ENCODE measurements at places on chromosomes 3 and 15.

GRCh38 chr3:37701734-37702433 lies 159.8 kb upstream of the CTDSPL start:
- no peaks in the 10 kb centered on the region for H3K36me3 ChIP-seq
- DNase-seq, result no peak
- no peaks in the 10 kb centered on the region for H3K4me1 ChIP-seq
- no peak overlapping the region for H3K27ac ChIP-seq
- H3K27me3 ChIP-seq, result no peaks in the 10 kb centered on the region
- H3K4me3 ChIP-seq, result no peak overlapping the region

- H3K27me3 ChIP-seq, result no peaks in the 10 kb centered on the region
- DNase-seq, result no peak
- no peak overlapping the region for H3K4me3 ChIP-seq
Observed at GRCh38 chr3:176785171-176785570, 412.1 kb downstream of the TBL1XR1 start.

DNA sequence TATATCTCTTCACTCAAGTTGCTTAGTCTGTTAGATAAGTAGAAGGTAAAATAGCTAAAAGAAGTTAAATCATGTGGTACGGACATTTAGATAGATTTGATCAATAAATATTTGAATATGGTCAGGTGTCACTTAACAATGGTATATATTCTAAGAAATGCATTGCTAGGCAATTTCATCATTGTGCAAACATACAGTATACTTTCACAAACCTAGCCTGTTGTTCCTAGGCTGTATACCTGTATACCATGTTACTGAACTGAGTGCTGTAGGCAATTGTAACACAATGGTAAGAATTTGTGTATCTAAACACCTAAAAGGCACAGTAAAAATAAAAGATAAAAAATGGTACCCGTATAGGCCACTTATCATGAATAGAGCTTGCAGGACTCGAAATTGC lies 112.8 kb upstream of the CGNL1 start:
- no peaks in the 10 kb centered on the region for H3K27me3 ChIP-seq
- no peaks in the 10 kb centered on the region for H3K4me1 ChIP-seq

DNA sequence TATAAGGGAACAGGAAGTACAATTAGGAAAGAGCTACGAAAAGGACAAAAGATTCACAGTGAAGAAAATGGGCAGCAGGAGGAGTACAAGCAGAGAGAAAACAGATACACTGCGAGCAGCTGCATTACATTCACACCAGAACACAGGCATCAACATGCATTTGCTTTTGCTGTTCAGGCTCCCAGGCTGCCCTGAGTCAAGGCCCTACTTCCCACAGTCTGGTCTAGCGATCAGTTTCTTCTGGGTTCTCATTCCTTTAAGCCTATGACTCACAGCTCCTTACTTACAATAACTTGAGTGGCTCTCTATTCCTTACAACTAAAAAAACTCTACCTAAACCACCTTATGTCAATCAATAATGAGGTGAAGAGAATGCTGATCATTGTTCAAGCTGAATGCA lies 24.5 kb upstream of the ZNF445 start:
- H3K27ac ChIP-seq, result no peak overlapping the region
- no peak for DNase-seq
- H3K36me3 ChIP-seq, result peaks cover 56% of the 10 kb centered on the region
- no peaks in the 10 kb centered on the region for H3K4me1 ChIP-seq

DNA sequence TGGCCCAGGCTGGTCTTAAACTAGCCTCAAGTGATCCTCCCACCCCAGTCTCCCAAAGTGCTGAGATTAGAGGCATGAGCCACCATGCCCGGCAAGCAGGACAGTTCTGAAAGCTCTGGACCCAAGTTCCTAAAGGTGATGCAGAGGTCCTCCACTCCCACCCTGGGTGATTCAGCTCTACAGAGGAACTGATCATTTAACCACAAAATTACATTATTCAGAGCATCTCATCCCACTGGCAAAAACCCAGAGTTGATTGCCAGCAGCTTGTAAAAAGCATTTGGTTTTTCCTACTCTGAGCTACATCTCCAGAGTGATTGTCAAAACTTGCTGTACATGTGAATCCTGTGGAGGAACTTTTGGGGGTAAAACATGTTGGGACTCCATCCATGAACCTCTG lies 60.2 kb downstream of the SLTM start:
- DNase-seq, result no peak
- H3K36me3 ChIP-seq, result peaks cover 14% of the 10 kb centered on the region
- no peak overlapping the region for H3K27ac ChIP-seq
- H3K4me1 ChIP-seq, result no peaks in the 10 kb centered on the region
- no peaks in the 10 kb centered on the region for H3K27me3 ChIP-seq

DNA sequence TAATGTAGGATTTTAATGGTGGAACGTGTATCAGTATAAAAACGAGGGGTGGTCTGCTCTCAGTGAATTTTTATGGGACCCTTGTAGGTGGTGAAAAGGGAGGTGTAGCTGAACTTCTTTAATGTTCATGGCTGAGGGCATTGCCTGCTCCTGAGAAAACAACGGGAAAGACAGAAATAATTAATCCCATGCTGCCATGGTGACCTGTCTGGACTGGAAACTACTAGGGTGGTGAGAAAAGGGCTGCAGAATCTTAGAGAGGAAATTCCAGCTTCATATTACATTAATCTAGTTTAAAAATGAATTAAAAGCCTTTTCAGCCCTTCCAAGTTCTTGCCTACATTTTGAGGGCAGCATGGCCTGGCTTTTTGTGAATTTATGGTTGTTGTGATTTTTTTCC lies 47.6 kb downstream of the ZBTB38 start:
- DNase-seq, result no peak
- H3K27me3 ChIP-seq, result no peaks in the 10 kb centered on the region
- H3K4me3 ChIP-seq, result no peak overlapping the region
- H3K4me1 ChIP-seq, result peaks cover 68% of the 10 kb centered on the region

DNA sequence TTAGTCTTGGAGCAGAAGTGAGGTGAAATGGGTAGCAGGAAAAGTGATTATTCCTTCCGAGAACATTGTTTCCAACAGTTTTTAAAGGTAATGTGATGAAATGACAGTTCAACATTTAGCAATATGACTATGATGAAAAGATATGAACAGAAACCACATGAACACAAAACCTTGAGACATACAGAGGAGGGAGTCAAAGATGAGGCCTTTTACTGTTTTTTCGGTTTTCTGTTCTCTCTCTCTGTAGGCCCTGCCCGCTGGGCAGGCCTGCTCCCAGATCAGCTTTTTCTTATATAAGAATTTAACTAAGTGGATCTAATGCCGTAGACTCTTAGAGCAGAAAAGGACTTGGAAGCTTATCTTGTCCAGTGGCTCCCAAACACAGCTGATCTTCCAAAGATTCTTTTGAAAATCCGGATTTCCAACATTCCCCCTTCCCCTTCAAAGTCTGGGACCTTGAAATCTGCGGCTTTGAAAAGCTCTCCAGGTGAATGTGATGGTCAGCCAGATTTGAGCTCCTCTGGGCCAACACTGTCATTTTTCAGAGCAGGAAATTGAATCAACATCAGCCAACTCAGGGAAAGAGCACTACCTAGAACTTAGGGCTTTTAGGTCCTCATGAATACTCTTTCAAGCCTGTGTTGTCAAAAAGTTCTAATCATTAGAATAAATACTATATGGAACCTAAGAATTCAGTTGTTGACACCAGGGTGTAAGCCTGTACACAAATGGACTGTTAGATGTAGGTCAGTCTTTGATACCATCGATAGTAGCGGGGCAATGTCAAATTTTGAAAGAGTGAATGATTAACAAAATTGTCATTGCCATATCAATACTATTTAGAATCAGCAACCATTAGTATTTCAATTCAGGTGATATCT lies 372.7 kb downstream of the SHQ1 start:
- H3K4me1 ChIP-seq, result no peaks in the 10 kb centered on the region
- no peaks in the 10 kb centered on the region for H3K27me3 ChIP-seq
- peak overlapping the region; percentile 63 for H3K27ac ChIP-seq

DNA sequence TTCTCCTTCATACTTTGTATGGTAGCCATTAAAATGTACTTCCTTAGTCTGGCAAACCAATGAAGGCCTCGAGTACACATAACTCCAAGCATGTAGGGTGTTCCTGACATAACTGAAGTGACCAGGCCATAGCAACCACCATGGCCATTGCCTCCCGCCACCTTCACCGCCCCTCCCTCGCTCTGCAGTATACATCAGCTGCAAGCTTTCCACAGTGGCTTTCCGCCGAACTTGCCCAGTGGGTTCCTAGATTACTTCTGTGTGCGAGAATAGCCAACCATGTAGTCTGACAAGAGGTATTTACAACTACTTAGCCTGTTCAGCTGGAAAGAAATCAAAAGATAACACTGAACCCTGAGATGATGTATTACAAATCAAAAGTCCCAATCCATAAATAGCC lies 3.4 kb upstream of the CTNNB1 start:
- DNase-seq, result no peak
- no peak overlapping the region for H3K27ac ChIP-seq
- H3K4me3 ChIP-seq, result no peak overlapping the region

- peak; percentile 86 for DNase-seq
- H3K4me1 ChIP-seq, result peaks cover 18% of the 10 kb centered on the region
- peak overlapping the region; percentile 54 for H3K27ac ChIP-seq
- peak overlapping the region; percentile 48 for H3K4me3 ChIP-seq
- H3K27me3 ChIP-seq, result peaks cover 66% of the 10 kb centered on the region
- no peaks in the 10 kb centered on the region for H3K36me3 ChIP-seq
Observed at GRCh38 chr3:128497305-128498126, 4.5 kb upstream of the GATA2 start.

DNA sequence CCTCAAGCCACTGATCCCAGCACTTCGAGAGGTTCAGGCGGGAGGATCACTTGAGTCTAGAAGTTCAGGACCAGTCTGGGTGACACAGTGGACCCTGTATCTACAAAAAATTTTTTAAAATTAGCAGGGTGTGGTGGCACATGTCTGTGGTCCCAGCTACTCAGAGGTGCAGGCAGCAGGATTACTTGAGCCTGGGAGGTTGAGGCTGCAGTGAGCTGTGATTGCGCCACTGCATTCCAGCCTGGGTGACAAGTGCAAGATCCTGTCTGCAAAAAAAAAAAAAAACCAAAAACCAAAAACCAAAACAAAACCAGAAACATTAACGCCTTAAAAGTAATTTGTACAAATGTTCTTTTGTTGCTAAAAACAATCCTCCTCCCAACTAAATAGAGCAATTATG lies 27.9 kb upstream of the SLC12A8 start:
- no peaks in the 10 kb centered on the region for H3K27me3 ChIP-seq
- H3K4me1 ChIP-seq, result peaks cover 23% of the 10 kb centered on the region
- no peak for DNase-seq
- no peak overlapping the region for H3K27ac ChIP-seq
- H3K4me3 ChIP-seq, result no peak overlapping the region
- H3K36me3 ChIP-seq, result peaks cover 59% of the 10 kb centered on the region

DNA sequence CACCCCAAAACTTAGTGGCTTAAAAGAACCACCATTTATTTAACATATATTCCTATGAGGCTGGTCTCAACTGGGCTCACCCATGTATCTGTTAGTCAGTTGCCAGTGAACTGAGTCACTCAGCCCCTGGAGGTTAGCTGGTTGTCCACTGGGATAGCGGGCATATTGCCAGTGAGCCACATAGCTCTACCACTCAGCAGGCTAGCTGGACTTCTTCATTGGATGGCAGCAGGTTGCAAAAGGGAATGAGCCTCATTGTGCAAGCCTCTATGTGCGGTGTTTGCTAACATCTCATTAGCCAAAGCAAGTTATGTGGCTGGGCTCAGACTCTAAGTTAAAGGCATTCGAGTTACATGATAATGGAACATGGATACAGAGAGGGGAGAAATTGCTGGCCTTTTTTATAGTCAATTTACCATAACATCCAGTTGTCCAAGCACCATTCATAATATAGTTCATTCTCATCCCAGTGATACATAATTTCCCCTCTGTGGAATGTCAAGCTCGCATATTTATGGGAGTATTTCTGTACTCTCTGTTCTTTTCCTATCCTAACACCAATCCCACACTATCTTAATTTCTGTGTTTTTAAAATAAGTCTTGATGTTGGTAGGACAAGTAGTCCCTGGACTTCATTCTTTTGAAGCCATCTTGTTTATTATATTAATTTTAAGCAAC lies 8.7 kb downstream of the BTD start:
- no peaks in the 10 kb centered on the region for H3K27me3 ChIP-seq
- H3K36me3 ChIP-seq, result no peaks in the 10 kb centered on the region
- H3K4me1 ChIP-seq, result peaks cover 5% of the 10 kb centered on the region
- DNase-seq, result no peak
- no peak overlapping the region for H3K27ac ChIP-seq
- H3K4me3 ChIP-seq, result no peak overlapping the region

GRCh38 chr15:22892333-22892732 lies 53.9 kb downstream of the NIPA2 start:
- H3K36me3 ChIP-seq, result peaks cover 54% of the 10 kb centered on the region
- peak; percentile 22 for DNase-seq
- H3K27ac ChIP-seq, result no peak overlapping the region
- H3K4me1 ChIP-seq, result no peaks in the 10 kb centered on the region

DNA sequence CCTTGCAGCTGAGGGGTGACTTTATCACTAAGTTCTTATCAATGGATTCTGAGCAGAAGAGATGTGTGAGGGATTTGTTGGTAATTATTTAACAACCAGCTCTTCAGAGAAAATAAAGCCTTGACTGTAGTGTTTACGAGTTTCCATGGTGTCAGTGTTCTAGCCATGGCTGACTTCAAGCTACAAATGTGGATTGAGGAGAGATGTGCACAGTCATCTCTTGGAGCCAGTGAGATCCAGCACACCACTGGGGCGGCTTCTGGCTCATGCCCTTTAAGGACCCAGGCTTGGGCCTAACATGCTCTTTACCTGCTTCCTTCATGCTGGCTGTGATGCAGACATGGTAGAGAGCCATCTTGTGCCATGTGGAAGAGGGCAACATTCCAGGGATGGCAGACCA lies 145.6 kb upstream of the MRPS22 start:
- H3K4me3 ChIP-seq, result no peak overlapping the region
- no peaks in the 10 kb centered on the region for H3K36me3 ChIP-seq
- H3K4me1 ChIP-seq, result no peaks in the 10 kb centered on the region
- no peaks in the 10 kb centered on the region for H3K27me3 ChIP-seq

- no peaks in the 10 kb centered on the region for H3K4me1 ChIP-seq
- H3K4me3 ChIP-seq, result peak overlapping the region; percentile 23
- peak overlapping the region; percentile 56 for H3K27ac ChIP-seq
- DNase-seq, result no peak
- no peaks in the 10 kb centered on the region for H3K27me3 ChIP-seq
Observed at GRCh38 chr15:58410353-58410752, 21.4 kb upstream of the LIPC start.

- no peak overlapping the region for H3K4me3 ChIP-seq
- no peaks in the 10 kb centered on the region for H3K27me3 ChIP-seq
- H3K4me1 ChIP-seq, result no peaks in the 10 kb centered on the region
- no peak overlapping the region for H3K27ac ChIP-seq
- H3K36me3 ChIP-seq, result no peaks in the 10 kb centered on the region
Observed at GRCh38 chr15:35186346-35186745, 101.3 kb upstream of the NANOGP8 start.

GRCh38 chr15:80982205-80982604 lies 7.4 kb downstream of the MESD start:
- H3K4me1 ChIP-seq, result peaks cover 51% of the 10 kb centered on the region
- no peak for DNase-seq
- H3K27ac ChIP-seq, result no peak overlapping the region
- H3K36me3 ChIP-seq, result peaks cover 30% of the 10 kb centered on the region
- no peaks in the 10 kb centered on the region for H3K27me3 ChIP-seq
- H3K4me3 ChIP-seq, result no peak overlapping the region

GRCh38 chr15:74535388-74536084 lies 5.5 kb upstream of the ARID3B start:
- no peaks in the 10 kb centered on the region for H3K27me3 ChIP-seq
- no peak for DNase-seq
- peaks cover 13% of the 10 kb centered on the region for H3K4me1 ChIP-seq
- no peaks in the 10 kb centered on the region for H3K36me3 ChIP-seq
- H3K27ac ChIP-seq, result no peak overlapping the region

Data from spleen (tissue), 13 donors.